ENCODE measurements at places on chromosomes 11 and 22. TPM values are rescaled to one million over a fixed set of nuclear protein-coding genes. Genes with fewer than 3 reads are reported as not detected.

SPI1 gene
- 1.2 TPM for total RNA-seq

GRCh38 chr11:1078191-1078601, 3.5 kb downstream of the MUC2 start:
- peak; percentile 12 for DNase-seq

DNA sequence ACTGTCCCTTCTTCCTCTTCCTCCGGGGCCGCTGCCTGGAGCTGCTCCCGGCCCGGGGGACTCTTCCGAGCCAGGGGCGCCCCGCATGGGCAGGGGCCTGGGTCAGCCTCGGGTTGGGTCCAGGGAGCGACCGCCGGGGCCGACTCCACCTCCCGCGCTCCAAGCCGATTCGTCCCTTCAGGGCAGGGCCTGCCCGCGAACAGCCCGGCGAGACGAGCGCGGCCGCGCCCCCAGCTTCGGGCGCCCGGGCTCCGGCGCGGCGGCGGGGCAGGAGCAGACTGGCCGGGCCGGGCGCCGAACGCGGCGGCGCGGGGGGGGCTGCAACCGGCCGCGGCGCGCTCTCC, at the start of gene LARGE1:
Gene LARGE1 (minus strand): TSS at position 280 of the 344 bp plus-strand sequence.
- peak; percentile 32 for DNase-seq

DNA sequence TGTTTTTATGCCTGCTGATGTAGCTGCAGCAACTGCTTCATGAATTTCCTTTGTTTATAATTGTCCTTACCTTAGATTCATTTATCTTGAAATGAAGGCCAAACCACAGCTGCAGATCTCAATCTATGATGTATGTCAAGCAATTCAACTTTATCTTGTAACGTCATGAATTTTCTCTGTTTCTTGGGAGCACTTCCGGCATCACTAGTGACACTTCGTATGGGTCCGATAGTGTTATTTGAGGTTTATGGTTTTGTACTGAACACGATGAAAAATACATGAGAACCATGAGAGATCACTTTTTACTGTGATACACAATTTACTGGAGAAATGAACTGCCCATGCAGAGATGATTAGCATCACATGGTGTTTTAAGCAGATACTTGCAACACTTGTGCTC, 98.5 kb downstream of the CSTPP1 start:
- no peak for DNase-seq

KRTAP5-1 gene
- total RNA-seq = not detected

FXYD2 gene
- total RNA-seq = 241 TPM

GRCh38 chr11:63769042-63769713, 603 bp upstream of the ZFTA start:
- peak; percentile 40 for DNase-seq

DNA sequence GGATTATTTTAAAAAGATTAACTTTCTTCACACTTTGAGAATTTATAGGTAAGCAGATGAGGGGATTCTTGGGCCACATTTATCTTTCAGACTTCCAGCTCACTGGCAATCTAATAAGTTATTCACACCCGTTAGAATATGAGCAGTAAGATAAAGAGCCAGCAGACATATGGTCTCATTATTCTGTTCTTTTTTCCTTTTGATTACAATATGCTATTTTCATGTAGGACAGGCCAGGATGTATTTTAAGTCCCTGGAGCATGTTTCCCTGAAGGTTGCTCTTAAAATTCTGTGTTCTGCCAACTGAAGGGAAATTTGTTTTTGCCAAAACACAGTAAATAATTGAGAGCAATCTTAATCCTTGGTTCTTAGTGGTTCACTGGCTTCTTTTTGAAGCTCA, 22.2 kb downstream of the PDHX start:
- no peak for DNase-seq

CCDC116 gene
- 0.19 TPM for total RNA-seq

DNA sequence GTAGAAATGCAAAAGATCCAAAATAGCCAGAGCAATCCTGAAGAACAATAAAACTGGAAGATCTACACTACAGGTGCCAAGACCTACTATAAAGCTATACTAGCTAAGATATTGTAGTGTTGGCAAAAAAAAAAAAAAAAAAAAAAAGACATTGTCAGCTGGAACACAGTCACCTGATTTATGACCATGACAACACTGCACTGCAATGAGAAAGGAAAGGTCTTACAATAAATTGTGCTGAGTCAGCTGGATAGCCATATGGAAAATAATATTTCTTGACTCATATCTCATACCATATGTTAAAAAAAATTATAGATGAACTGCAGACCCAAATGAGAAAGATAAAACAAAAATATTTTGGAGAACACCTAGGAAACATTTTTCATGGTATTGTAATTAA, 3.1 kb upstream of the PANX3 start:
- DNase-seq = no peak

DNA sequence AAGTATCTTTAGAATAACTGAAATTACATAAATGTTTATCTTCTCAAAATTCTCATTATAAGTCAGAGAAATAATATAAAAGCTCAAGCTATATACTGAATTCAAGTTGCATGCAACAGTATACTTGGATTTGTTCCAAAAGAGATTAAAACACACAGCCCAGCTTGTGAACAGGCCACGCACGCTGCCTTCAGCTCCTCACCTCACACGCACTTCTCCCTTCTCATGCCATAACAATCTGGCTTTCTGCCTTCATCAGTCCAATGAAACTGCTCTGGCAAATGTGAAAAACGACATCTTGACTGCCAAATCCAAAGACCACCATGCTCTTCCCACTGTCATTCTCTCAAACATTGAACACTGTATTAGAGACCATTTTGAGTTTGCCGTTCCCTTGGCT, 22.1 kb downstream of the ATP6V1E1 start:
- no peak for DNase-seq

DNA sequence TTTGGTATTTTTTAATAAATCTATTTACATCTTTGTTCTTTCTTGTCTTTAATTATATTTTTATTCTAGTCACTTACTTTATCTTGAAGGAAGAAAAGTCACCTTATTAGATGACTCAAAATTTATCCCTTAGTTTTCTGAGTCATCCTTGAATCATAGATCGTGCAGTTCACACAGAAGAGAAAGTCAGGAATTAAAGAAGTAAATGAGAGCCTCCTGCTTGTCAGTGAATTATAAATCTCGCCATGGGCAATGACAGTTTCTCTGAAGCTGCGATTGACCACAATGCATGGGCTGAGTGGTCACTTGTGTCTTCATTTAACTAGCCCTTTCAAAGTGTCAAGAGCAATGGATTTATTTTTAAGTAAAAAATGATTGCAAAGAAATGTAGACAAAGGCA, 91.2 kb downstream of the LUZP2 start:
- DNase-seq = no peak

RASD2 gene
- total RNA-seq = 0.35 TPM
